ENCODE measurements at places on chromosomes 1 and 21.

DNA sequence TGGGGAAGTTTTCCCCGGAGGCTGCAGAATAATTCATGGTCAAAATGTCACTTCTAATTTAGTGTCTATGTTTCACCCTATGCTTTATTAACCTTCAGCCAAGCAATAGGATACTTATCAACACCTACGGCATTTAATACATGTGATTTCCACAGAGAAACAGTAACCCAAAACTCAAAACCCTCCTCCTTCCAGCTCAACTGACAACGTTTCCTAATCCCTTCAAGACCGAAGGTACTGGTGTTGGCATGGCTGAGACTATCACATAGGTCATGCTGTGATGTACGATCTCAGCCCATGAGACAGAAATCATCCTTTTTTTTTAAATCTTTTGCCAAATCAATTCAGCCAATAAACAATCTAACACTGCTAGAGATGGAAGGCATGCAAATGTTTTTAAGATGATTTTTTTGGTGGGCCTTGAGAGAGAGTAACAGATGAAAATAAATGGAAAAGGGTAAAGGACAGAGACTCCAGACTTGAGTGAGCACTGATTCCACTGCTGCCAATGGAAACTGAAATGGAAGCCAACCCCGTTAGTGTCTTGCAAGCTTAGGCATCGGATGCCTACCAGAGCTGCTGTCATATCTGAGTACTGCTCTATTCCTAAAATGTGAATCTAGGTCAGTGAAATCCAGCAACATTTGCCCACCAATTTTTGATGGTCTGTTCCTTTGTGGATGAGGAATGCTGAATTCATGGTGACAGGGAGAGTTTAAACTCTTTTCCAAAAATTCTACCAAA is 63.4 kb upstream of the BCL10 start:
- DNase-seq: no peak

- DNase-seq: no peak
These were observed 8.0 kb upstream of the RLF start for GRCh38 chr1:40153073-40153770.

DNA sequence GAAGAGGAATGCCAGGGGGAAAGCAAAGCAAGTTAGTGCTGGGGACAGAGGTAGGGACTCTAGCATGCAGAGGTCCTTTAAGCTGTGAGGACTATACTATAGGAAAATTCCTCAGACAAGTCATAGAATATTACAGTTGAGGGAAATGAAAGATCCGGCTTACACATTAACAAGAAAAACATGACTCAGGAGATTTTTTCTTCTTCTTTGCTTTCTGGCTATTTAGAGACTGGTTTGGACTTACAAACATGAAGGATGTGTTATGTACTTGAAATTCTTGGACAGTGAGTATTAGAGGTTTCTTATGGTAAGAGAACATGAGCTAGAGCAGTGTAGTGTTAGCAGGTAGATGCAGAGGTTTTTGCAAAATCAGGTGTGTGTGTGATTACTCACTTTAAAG is 24.9 kb downstream of the USP25 start:
- DNase-seq: no peak

- DNase-seq: no peak
These were observed 28.3 kb upstream of the CYP4B1 start for GRCh38 chr1:46770541-46770940.

GRCh38 chr1:17883136-17883535 is 128.0 kb downstream of the ACTL8 start:
- no peak for DNase-seq

- no peak for DNase-seq
These were observed 68.4 kb upstream of the PGBD5 start for GRCh38 chr1:230494514-230494913.
